ENCODE measurements at places on chromosomes 7 and 10.

GRCh38 chr7:703049-703448 lies 23.4 kb upstream of the DNAAF5 start:
- DNase-seq: no peak

DNA sequence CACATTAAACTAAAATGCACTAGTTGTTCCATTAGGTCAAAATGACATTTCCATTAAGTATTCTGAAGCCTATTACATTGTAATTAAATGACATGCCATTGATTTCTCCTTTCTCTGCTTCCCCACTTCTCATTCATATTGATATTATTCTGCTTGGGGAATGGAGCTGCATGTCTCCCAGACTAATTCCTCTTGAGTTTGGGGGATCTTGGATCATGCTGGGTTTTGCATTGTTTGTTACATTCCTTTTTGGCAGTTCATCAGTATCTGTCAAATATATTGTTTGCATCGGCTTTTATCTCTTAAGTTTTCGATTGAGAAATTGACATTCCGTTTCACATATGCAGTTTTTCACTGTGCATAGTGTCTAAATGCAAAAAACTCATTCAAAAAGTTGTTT lies 65.1 kb upstream of the CYP26C1 start:
- no peak for DNase-seq

DNA sequence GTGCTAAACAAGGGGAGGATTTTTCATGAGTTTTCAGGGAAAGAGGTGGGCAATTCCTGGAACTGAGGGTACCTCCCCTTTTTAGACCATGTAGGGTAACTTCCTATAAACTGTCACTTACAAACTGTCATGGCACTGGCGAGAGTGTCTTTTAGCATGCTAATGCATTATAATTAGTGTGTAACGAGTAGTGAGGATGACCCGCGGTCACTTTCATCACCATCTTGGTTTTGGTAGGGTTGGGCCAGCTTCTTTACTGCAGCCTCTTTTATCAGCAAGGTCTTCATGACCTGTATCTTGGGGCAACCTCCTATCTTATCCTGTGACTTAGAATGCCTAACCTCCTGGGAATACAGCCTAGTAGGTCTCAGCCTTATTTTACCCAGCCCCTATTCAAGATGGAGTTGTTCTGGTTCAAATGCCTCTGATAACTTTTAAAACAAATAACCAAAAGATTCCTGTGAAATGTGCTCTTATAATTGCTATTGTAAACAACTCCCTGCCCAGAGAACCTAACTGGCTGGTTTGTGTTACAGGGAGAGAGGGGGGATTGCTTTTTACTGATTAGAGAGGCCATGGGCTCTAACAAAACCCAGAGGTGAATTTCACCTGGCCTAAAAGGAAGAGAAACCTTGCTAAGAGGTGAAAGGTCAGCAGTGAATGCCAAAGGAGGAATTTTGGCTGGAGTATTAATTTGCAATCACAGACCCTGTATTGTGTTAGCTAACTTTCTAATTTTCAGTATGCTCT lies 64.3 kb downstream of the EEPD1 start:
- DNase-seq: no peak

DNA sequence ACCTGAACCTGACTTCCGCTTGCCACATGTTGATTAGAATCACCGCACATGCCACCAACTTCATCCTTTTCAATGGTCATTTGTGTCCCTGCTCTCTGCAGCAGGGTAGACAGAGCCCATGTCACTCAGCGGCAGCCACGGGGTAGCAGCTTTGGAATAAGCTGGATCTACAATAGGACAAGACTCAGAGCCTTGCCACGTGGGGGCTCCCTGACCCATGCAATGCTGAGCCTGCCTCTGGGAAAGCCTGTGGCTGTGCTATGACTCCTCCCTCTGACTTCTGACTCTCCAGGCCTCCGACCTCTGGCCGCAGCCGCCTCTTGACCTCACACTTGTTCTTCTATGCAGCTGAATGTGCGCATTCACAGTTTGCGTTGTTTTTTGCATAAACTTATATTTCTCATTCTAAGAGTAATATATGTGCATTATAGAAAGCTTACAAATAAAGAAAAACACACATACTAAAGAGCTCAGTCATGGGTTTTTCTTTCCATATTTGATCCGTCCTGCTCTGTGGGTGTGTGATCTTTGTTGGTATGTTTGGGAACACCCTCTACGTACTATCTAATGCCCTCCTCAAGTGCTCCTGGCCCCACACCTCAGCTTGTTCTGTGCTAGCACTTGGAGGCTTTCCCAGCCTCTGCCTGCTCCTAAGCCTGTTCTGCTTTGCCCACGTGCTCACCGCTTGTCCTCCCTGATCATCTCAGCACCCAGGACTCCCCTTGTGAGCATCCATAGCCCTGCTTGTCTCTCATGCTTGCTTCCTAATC lies 198.0 kb upstream of the MKI67 start:
- peak; percentile 31 for DNase-seq

DNA sequence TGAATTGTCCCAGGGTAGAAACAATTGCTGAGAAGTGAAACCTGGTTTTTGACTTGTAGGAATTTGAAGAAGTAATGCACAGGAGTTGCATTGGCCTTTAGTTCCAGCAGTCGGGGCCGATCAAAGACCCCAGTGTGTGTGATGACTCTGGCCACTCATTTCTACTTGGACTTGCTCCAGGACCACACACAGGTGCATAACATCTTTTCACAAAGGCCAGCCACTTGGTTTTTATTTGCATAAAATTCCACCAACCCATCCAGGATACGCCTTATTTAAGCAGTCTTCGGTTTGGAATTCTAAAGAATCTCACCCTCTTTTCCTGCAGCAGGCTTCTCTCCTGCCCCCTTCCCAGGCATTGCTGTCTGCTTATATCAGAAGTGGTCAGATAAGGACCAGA lies 162.0 kb upstream of the HABP2 start:
- no peak for DNase-seq

- DNase-seq: no peak
Measured at GRCh38 chr7:121513105-121513504, 117.0 kb upstream of the FAM3C start.
